ENCODE measurements at places on chromosomes 1 and 21. TPM values are rescaled to one million over a fixed set of nuclear protein-coding genes. Genes with fewer than 3 reads are reported as not detected.

DNA sequence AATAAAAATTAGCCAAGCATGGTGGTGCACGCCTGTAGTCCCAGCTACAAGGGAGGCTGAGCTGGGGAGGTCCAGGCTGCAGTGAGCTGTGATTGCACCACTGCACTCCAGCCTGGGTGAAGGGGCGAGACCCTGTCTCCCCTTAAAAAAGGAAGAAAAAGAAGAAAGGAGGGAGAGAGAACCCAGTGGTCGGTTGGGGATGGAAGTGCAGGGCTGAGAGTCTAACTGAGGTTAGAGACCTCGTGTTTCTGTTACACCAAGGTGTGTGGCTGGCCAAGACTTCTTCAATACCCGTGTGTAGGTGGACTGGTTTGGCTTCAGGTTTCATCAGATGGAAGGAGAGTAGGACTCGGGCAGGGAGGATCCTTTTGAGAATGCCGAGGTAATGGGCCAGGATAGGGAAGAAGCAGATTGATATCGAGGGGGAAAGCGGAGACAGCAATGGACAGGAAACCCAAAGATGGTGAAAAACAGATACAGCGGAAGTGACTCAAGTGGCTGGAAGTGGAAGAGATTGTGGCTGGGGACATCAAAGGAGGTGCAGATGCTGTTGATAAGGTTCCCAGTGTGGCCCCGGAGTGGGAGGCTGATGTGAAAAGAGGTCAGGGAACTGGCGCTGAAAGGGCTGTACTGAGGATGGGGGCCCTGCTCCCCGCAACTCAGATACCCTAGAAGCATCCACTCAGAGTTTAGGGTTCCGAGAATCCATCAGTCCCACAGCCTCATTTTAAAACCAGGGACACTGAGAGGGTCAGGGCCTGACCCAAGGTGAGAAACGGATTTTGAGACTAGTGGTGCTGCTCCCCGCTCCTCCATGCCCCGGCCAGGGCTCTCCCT, 681 bp upstream of the UBXN10 start:
- no peak for DNase-seq

DNA sequence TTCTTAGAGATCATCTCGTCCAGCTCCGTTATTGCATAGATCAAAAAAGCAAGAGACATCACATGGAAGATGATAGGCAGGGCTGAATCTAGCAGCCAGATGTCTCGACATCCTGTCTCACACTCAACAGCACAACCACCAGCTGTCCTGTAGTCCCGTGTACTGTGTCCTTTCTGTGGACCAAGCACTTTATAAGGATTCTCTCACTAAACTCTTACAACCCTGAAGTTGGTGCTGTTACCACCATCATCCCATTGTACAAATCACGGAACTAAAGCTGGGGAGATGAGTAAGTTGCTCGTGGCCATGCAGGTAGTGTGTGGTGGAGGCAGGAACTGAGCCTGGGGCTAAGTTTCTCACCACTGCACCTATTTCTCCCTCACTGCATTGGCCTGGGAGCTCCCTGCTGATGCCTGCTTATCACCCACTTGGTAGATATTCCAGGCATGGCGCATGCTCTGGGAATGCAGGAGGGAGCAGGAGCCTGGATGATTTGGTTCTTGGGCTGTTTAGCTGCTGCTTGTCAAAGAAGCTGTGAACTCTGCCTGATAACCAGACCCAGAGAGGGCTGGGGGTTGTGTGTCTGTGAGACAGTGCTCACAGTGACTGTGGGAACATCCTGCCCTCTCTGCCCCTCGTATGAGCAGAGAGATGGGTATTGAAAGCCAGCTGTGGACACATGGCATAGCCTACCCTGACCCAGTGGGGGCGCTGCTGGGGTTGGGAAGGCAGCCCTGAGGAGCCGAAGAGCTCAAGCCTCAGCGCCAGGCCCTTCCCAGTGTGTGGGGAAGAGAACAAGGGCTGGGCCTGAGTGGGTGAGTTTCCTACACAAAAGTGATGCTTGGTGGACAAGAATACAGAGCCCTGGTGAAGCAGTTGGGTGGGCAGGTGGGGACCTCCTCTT, 13.6 kb downstream of the PPFIA4 start:
- DNase-seq: no peak

- DNase-seq: no peak
Observed at GRCh38 chr1:230170622-230171021, 103.6 kb downstream of the GALNT2 start.

DNA sequence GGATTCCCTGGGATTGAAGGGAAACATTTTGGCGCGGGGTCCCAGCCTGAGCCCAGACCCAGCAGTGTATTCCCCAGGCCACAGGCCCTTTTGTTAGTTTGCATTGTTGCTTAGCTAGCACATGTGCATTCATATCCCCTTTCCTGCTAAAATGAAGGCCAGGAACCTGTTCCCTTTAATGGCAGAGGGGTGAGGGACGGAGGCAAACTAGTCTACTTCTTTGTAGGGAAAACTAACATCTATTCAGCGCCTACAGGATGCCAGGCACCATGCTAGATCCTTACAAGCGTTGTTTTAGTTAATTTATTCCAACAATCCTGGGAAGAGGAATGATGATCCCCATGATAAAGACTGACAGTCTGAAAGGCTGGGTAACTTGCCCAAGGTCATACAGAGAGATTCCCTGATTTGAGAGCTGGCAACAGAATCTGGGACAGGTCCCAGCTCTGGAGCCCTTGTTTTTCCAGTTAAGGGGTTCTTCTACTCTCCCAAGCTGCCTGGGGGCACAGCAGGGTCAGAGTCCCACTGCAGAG, 595 bp upstream of the E2F2 start:
- DNase-seq: no peak

- no peak for DNase-seq
Observed at GRCh38 chr1:160167580-160167979, 16.2 kb downstream of the ATP1A4 start.

CYP4A22 gene
- total RNA-seq: not detected

SH2D2A gene
- total RNA-seq: 2.2 TPM

ARMH1 gene
- total RNA-seq: 11.6 TPM
